Hypothalamus (tissue), 51 donors: ENCODE measurements at places on chromosomes 12 and 14.

DNA sequence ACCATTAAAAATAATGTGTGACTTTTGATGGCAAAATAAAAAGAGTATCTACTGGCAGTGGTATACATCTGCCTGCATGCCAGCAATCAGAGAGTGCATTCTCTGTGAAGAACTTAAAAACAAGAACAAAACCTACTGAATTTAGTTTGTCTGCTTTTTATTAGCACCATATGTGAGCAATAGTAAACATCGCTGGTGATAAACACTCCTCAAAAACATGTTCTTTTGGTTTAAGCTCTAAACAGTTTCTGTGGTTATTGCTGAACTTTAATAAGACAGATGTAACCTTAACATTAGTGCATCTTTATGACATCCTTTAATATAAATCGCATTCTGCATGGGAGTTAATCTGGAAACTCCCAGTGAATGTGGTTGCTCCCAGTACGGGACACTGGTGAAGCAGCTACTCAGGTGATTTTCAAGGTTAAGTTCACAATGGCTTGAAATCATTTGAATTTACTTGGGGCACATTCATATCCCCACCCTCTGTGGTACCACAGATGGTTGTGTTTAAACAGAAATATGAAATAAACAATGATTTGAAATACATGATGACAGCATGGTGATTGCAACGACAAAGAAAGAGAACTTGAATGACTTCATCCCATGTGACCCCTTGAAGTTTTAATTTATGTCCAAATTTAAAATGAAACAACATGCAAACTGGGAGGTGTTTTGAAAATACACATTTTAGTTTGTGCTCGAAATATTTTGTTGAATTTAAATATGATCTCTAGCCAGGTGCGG, 285.9 kb downstream of the FOXN3 start:
- DNase-seq, result no peak

- no peak for DNase-seq
Observed at GRCh38 chr12:132335179-132335756, 5.9 kb upstream of the GALNT9 start.

DNA sequence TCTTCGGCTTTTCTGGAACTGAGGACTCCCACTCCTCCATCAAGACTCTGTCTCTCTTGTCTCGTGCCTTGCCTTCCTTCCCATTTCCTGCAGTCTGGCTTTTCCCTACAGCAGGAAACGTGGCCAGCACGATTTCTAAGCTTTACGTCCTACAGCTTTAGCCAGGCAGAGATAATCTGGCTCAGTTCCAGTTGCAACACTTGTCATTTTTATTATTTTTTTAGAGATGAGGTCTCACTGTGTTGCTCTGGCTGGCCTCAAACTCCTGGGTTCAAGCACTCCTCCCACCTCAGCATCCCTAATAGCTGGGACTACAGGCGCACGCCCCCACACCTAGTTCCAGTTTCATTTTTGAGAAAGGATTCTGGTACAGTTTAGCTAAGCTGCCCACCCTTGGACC, 19.9 kb downstream of the CALM1 start:
- no peak for DNase-seq

DNA sequence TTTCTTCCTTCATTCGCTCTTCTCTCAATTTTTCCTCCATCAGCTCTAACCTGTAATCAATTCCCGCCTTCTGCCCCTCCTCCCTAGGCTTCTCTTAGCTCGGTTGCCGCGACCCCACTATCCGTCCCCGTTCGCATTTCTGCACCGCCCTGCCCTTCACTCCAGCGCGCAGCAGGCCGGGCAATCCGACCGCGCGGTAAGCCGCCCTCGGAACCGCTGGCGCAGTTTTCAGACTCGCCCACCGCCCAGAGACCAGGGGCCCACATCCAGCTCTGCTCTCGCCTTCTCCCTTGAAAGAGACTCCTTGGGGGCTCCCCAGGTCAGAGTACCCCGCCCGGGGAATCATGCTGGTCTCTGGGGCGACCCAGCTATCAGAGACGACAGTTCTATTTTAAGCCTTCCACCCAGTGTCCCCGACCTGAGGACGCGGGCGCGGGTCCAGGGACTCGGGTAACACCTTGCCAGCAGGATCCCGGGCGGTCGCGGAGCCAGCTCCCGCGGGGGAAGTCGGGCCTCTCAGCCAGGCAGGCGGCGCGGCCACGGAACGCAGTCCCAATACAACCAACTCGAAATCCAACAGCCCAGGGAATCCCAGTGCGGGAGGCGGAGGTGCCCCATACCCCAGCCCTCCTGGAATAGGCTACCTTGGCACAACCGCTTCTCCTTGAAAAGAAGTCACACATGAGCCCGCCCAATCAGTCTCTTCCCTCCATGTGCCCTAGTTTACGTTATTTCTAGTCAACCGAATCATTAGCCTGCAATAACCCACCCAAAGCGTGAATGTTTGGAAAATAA, 5.7 kb upstream of the SLC38A4 start:
- DNase-seq, result no peak

GRCh38 chr12:58882826-58883225, 37.5 kb downstream of the LRIG3 start:
- DNase-seq, result no peak

- DNase-seq, result no peak
Observed at GRCh38 chr12:64525461-64526160, 73.7 kb downstream of the TBK1 start.

DNA sequence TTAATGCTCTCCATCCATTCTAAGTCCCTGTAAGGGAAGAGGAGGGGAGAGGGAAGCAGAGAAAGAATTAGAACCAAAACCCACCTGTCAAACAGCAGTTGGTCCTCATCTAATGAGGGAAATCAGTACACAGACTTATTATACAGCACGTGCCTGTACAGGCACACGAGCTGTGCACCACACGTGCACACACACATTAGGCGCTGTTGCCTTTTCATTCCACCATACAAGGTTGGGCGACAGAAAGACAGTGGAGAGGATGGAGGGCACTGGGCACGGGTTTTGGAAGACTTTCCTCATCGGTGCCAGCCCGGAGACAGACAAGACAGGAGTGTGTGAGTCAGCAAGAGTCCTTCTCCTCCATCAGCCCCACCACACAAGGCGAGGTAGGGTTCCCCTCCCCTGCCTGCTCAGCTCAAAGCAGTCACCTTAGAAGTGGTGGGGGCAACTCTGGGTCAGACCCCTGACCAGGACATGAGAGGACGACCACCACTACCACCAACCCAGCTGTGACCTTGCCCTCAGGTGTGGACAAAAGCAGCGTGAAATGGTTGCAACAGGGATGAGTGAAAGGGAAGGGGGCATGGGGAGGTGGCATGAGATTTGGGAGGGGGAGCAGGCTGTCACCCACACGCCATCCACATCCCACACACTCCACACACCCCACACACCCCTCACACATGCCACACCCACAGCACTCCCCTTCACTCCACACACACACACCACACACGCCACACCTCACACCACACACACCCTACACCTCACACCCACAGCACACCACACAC, 80.7 kb downstream of the ACTN1 start:
- DNase-seq, result no peak

- no peak for DNase-seq
Observed at GRCh38 chr14:97584528-97584927, 787.3 kb downstream of the VRK1 start.

- no peak for DNase-seq
Observed at GRCh38 chr12:122020795-122021192, 890 bp upstream of the BCL7A start.

DNA sequence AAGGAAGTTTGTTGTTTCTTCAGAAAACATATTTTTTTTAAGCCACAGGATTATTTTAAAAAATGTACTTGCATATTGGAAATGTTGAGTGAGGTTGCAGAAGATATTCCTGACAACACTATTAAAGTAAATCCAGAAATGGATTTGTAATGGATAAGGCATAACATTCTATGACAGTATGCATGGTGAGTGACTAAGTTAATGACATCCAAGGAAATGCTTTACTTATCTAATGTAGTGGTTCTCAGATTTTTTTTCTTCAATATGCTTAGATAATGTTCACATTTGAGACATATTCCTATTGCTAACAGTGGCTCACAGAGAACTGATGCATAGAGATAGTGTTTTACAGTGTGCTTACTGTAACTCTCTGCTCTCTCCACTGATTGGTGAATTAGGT, 49.4 kb downstream of the ZDHHC17 start:
- no peak for DNase-seq

DNA sequence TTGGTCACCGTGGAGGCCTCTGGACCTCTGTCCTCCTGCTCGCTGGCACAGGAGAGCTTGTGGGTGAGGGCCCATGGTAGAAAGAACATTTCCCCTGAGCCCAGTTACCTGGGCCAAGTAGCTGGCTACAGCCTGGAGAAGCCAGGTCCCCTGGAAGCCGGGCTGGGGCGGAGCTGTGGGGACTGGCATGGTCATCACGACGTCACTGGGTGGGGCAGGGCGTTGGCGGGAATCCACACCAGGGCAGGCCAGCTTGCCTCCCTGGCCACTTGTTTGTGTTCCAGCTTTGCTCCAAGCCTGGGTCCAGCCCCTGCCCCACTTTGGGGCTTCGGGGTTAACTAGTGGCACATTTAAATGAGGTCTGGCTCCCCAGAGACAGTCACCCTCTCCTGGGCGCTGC, 35.0 kb upstream of the SLC24A4 start:
- no peak for DNase-seq

- no peak for DNase-seq
Observed at GRCh38 chr14:76346391-76347160, 29.4 kb upstream of the ESRRB start.

GRCh38 chr12:24854908-24855307, 94.0 kb downstream of the BCAT1 start:
- no peak for DNase-seq

DNA sequence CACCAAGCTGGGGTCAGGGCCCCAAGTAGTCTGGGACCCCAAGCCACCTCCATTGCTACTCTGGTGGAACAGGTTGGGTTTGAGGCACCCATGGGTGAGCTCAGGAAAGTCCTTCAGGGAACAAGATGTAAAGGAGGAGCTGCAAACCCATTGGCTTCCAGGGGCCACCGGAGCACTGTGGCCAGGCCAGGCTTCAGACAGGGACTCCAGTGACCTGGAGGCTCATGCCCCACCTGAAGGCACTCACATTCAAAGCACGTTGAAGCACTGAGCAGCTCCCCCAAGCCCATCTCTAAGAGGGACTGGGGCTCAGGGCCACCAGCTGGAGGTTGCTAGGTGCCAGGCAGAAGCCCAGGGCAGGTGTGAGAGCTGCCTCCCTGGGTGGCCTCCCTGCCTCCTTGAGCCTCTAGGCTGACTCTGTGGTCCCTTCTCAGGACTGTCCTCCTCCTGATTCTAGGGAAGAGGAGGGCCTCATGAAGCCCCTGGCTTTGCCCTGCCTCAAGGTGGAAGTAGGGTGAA, 49.1 kb downstream of the FAM222A start:
- DNase-seq, result no peak

- DNase-seq, result no peak
Observed at GRCh38 chr14:69132513-69133181, 20.3 kb downstream of the DCAF5 start.

- DNase-seq, result no peak
Observed at GRCh38 chr12:114848666-114849065, 164.7 kb upstream of the TBX3 start.

- DNase-seq, result no peak
Observed at GRCh38 chr12:122517877-122518276, 8.9 kb downstream of the RSRC2 start.

GRCh38 chr14:34097644-34098043, 146.8 kb upstream of the EGLN3 start:
- no peak for DNase-seq

GRCh38 chr14:105281371-105282097, 19.3 kb downstream of the BRF1 start:
- no peak for DNase-seq

DNA sequence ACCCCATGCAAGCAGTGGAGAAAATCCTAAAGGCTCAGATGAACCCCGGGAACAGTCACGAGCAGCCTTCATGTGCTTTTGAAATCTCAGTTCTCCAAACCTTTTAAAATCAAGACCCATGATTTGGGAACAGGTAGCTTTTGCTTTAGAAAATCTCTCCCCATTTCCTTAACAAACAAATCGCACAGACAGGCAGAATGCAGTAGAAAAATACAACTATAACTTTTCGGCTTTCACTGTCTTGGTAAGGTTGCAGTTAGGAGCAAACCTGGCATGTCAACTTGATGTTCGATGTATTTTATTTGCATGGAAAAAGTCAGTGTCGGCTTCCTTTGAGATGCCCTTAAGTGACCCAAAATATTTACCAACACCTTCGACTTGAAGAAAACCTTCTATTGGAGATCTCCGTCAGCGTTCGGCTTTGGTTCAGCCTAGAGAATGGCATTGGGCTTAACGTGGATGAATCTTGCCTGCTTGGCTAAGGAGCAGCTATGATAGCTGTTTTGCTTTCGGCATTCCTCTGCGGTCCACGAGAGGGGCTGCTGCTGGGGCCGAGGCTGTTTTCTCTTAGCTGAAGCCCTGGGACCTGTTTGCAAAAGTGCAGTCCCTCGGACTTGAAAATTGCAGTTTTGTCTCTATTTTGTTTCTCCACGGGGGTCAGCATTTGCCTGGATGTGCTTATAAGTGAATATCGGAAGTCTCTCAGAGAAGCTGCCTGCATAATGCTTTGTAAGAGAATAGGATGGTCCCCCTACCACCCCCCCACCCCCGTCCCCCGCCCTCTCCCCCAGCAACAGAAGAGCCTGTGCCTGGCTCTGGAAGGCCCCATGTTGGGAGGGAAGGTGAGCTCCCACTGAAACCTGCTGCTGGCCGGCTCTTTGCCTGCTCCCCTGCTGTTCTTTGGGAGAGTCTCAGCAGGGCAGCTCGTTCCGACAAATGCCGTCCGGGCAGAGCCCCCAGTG, 122.8 kb downstream of the AACS start:
- no peak for DNase-seq

GRCh38 chr14:48748151-48748675, 838.0 kb downstream of the RPS29 start:
- DNase-seq, result no peak

DNA sequence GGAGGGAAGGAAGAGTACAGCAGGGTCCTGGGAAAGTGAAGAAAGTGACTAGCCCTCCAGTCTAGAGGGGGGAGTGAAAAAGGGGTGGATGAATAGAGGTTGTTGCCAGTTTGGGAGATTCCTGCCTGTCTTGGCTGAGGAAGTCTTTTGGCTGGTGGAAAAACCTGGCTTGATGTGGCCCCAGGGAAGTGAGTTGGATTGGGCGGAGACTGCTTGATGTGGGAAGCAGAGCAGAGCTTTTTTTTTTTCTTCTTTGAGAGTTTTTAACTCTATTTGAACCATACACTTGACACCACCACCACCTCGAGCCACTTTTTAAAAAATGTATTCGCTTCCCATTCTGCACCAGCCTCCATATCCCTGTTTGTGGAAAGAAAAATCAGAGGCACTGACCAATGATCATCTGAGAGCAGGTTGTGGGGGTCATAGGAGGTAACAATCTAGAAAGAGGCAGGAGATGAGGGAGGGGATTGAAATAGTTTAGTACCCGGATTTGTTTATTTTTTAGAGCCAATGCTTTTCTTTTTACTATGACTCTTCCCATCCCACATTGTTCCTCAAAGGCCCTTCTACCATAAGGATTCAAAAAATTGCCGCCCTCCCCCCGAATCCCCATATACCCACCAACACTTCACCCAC, 690 bp upstream of the DTX3 start:
- DNase-seq, result peak; percentile 28

DNA sequence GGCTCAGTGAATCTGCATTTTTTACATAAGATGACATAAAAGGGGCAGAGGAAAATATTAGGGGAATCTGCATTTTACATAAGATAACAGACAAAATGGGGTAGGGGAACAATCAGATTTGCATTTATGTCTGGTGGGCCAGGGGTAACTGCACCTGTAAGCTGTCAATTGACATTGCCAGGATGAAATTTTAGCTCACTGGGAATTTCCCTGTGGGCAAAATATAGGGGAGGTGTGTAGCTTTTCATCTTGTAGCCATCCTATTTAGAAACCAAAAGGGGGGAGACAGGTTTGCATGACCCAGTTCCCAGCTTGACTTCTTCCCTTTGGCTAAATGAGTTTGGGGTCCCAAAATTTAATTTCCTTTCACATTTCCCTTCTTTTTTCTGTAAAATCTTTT, 3.5 kb downstream of the PCNX4 start:
- no peak for DNase-seq
